ENCODE measurements at places on chromosomes 4 and X. TPM values are rescaled to one million over a fixed set of nuclear protein-coding genes. Genes with fewer than 3 reads are reported as not detected.

NRK gene
- 4.8 TPM for total RNA-seq

DLG3 gene
- total RNA-seq: 12.3 TPM

PAGE5 gene
- total RNA-seq: not detected

GUCY1A1 gene
- 8.5 TPM for total RNA-seq

ERCC6L gene
- 0.20 TPM for total RNA-seq

SERPINA7 gene
- not detected for total RNA-seq

DUSP21 gene
- not detected for total RNA-seq

PRSS48 gene
- not detected for total RNA-seq

USP17L19 gene
- total RNA-seq: not detected

GATA1 gene
- not detected for total RNA-seq

OTOP1 gene
- not detected for total RNA-seq

NSG1 gene
- total RNA-seq: 6.4 TPM

EVC2 gene
- 13.7 TPM for total RNA-seq

HMX1 gene
- not detected for total RNA-seq

GPRIN3 gene
- 1.0 TPM for total RNA-seq

RPL36A gene
- 2,530 TPM for total RNA-seq

CAMK2D gene
- 198 TPM for total RNA-seq

UNC5C gene
- 18.1 TPM for total RNA-seq

ARAP2 gene
- total RNA-seq: 1.1 TPM

UGT2B7 gene
- total RNA-seq: not detected

RP2 gene
- total RNA-seq: 5.4 TPM

RAI2 gene
- 0.20 TPM for total RNA-seq

MAGEA2 gene
- not detected for total RNA-seq

PRPS2 gene
- total RNA-seq: 28.3 TPM

SLC9B2 gene
- 12.3 TPM for total RNA-seq

TMPRSS11D gene
- not detected for total RNA-seq

CT47B1 gene
- total RNA-seq: not detected

USP17L13 gene
- total RNA-seq: not detected

CT45A10 gene
- total RNA-seq: not detected

MAGEA12 gene
- not detected for total RNA-seq

SPANXB1 gene
- not detected for total RNA-seq

ADAM29 gene
- total RNA-seq: not detected

Measured in cardiac ventricle fibroblast (primary cell).